AG09309 (cell line): ENCODE measurements at places on chromosomes 7 and 10.

DNA sequence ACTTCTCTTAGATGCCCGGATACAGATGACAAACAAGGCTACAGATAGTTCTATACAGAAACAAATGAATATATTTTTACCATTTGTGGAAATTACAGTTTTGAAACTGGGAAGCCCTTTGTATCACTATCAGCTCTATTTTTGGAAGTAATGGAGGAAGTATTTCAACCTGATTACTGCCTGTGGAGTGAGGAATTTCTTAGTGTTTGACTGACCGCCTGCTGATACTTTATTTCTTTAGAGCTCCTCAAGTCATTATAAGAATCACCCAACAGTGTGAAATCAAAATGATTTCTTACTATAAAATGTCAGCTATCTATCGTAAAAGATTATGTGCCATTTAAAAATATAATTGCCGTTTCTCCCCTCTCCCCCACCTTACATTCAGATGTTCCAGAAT lies 290.9 kb downstream of the SDK1 start:
- no peak for DNase-seq

GRCh38 chr7:85090143-85090542 lies 96.7 kb downstream of the SEMA3D start:
- DNase-seq, result no peak

- no peak for DNase-seq
Observed at GRCh38 chr10:104601166-104601565, 39.9 kb upstream of the SORCS3 start.

GRCh38 chr10:786633-787474 lies 97.4 kb upstream of the DIP2C start:
- DNase-seq, result no peak

DNA sequence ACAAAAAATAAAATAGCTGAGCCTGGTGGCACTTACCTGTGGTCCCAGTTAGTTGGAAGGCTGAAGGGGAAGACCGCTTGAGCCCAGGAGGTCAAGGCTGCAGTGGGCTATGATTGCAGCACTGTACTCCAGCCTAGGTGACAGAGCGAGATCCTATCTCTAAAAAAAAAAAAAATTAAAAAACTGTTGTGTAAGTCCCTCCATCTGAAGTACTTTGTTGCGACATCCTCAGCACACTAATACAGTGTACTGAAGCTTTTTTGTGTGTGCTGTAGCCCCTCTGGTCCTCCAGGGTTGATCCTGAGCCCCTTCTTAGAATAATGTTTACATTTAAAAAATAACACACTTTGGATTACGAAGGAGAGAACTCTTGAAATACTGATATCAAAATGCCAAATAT lies 71.3 kb downstream of the PFKFB3 start:
- DNase-seq, result no peak

GRCh38 chr10:131928248-131929095 lies 27.7 kb downstream of the PPP2R2D start:
- DNase-seq, result no peak

GRCh38 chr7:101436221-101436735 lies 73.6 kb downstream of the COL26A1 start:
- DNase-seq, result no peak

DNA sequence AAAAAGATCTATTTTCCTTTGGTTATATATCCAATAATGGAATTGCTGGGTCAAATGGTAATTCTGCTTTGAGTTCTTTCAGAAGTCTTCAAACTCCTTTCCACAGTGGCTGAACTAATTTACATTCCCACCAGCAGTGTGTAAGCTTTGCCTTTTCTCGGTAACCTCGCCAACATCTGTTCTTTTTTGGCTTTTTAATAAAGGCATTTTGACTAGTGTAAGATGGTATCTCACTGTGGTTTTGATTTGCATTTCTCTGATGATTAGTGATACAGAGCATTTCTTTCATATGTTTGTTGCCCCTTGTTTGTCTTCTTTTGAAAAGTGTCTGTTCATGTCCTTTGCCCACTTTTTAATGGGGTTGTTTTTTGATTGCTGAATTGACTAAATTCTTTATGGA lies 285.0 kb downstream of the MALRD1 start:
- DNase-seq, result no peak

DNA sequence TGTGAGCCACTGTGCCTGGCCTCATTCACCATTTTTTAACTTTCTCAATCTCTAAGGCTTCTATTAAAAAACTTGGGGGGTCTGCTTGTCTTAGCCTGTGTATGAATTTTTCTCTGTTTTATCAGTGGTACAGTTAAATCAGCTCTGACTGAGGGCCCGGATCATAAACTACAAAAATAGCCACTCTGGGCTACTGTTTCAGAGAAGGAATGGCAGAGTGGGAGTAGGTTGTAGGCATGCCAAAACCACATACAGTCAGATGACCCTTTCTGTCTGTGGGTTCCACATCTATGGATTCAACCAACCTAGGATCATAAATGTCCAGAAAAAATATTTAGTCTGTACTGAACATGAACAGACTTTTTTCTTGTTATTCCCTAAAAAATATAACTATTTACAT lies 21.3 kb downstream of the TBC1D12 start:
- DNase-seq, result no peak

DNA sequence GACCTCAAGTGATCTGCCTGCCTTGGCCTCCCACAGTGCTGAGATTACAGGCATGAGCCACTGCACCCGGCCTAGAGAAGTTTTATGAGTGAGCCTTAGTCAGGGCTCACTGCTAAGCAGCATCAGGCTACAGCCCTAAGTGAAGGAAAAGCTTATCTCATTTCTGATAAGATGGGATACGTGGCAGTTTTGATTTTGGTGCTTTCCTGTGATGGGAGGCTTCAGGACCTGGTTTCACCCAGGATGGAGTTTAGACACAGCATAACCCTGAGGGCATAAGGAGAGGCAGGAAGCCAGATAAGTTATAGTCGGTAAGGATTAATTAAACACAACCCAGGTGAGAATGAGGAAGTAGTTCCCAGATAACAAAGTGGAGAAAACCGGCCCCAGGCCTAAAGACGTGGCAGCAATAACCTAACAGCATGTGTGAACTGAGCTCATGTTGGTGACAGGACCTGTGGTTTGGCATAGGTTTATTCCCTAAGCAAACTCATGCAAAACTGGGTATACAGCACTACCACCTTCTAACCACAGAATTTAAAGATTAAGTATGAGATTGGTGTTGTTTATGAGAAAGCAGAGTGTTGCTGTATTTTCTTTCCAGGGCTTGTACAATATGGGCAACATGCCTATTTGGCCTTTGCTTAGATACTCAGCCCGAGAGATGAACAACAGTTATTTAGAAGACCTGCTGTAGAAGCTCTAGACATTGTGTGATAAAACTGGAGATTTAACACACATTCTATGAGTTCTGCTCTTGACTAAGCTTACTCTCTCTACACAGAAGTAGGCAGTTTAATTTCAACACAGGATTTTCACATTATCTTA lies 119.4 kb downstream of the COL28A1 start:
- no peak for DNase-seq

GRCh38 chr10:1241322-1241890 lies 185.2 kb downstream of the WDR37 start:
- DNase-seq, result no peak

DNA sequence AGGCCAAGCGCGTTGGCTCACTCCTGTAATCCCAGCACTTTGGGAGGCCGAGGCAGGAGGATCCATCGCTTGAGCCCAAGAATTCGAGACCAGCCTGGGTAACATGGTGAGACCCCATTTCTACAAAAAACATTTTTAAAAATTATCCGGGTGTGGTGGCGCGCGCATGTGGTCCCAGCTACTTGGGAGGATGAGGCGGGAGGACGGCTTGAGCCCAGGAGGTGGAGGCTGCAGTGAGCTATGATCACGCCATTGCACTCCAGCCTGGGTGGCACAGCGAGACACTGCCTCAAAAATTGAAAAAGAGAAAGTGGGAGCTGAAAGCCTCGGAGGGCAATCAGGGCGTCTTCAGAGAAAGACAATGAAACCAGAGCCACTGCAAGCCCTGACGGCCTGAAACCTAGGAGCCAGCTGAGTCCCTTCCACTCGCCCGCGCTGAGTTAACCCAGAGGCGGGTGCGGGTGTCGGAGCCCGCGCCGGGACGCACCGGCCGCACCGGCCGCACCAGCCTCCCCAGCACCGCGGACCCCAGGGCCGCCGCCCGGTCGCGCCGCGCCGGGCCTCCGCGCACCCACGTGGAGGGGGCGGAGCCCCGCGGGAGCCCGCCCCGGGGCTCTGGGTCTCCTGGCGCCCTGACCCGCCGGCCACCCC lies 22.4 kb downstream of the ZFAND2A start:
- no peak for DNase-seq

- DNase-seq, result no peak
Observed at GRCh38 chr7:30594048-30594539, 584 bp upstream of the GARS1 start.

DNA sequence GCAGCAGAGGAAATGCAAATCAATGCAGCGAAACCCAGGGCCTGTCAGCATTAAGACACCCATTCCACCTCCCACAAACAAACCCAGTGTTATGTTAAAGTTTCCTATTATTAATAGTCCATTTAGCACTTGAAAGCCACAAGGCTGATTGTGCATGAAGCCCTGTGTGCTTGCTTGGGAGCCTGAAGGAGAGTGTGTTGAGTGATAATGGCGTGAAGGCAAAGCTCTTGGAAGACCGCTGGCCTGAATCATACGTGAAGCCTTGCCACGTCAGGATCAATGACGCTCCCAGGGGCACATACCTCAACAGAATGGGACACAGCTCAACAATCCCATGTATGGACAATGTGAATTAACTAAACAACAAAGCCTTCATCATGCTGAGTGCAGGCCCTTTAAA lies 25.1 kb downstream of the PTPRN2 start:
- no peak for DNase-seq

- no peak for DNase-seq
Observed at GRCh38 chr10:22573820-22574569, 140.4 kb downstream of the PIP4K2A start.

DNA sequence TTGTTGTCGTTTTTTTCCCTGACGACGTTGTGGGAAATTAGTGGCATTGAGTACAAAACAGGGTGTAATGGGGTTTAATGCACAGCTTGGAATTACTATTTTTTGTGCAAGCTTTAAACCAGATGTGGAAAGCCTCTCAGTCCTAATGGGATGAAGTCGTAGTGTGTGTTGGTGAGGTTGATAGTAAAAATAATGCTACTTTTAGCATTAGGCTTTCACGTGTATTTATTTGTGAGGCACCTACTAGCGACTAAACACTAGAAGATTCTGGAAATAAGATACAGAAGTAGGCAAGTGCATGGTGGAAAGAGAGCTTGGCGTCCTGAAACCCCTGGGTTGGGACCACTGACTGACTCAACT lies 588 bp upstream of the ORC5 start:
- no peak for DNase-seq

DNA sequence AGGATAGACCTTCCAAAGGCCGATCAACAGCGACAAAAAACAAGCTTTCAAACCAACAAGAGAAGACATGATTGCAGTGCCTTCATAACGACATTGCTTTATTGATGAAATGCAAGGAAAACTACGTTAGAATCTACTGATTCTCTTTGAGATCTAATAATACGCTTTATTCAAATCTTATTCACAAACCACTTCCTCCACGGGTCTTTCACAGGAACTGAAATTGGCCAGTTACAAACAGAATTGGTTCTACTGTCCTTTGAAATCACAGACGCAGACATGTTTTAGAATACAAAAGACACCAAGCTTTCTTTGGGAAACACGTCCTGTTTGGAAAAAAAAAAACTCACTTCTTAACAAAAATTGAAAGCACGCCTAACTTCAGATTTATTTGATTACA lies 74.7 kb upstream of the SEPHS1 start:
- no peak for DNase-seq

DNA sequence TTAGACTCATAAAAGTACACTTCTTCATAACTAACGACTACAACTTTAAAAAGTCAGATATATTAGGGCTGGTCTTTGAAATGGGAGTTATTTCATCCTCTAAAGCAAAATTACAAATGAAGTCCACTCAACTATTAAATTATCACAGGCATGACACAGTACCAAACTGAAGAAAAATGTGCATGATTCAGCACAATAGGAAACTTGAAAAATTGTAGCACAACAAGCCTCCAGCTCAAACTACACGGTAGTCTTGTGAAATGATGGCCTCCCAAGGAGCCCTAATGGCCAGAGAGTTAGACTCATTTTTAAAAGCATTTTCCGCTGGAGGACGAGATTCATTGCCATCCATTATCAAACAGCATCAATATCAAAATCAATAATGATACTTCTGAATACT lies 76.4 kb downstream of the MAGI2 start:
- peak; percentile 20 for DNase-seq

GRCh38 chr10:69819716-69820506 lies 18.2 kb downstream of the COL13A1 start:
- no peak for DNase-seq

DNA sequence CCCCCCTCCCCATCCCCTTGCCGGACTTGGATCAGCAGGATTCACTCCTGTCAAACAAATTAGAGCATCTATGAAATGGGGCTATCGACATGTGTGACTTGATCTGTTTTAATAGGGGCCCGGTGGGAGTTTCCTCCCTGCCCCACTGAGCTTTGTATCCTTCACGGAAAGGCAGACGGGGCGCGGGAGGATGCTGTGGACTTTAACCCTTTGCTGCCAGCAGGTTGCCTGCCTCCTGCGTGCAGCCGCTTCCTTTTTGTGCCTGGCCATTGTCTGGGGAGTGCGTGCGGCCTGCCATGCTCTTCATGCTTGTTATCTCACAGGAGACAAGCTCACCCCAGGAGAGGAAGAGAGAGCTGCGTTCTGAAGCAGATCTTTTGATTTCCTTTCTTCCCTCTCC lies 512.8 kb upstream of the GALNT17 start:
- DNase-seq, result no peak

DNA sequence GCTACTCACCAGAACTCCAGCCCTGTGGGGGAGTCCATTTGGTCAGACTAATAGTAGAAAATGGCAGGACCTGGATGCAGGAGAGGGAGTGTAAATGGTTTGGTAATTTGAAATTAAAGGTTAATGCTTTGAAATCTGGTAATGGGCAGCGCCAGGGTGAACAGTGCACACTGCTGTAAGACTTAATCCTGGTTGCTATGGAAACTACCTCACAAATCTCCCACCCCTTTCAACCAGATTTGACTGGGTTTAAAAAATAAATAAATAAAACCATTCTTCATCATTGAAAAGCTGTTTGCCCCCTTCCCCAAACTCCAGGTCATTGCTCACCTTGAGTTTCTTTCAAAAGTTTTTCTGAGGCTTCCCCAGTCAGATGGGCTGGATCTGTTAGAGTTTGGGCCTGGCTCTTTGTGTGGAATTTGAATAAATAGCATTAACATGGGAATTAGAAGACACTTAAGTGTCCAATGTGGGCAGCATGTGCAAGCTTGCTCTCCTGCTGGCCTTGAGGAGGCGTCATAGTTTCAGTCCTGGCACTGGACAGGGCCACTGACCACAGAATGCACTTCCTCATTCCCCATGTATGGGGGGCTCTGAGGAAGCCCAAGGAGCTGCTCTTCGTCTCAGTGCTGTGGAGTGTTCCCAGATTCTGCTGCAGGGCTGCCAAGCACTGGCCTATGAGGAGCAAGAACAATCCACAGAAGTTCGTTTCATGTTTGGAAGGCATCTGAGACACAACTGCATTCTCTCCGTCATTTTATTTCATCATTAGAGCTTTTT lies 90.7 kb downstream of the LRRC4 start:
- DNase-seq, result no peak

- DNase-seq, result no peak
Observed at GRCh38 chr10:22599636-22600228, 114.6 kb downstream of the PIP4K2A start.

GRCh38 chr10:130399425-130399950 lies 263.3 kb downstream of the GLRX3 start:
- DNase-seq, result no peak
